ENCODE measurements at places on chromosomes 7 and 10.

DNA sequence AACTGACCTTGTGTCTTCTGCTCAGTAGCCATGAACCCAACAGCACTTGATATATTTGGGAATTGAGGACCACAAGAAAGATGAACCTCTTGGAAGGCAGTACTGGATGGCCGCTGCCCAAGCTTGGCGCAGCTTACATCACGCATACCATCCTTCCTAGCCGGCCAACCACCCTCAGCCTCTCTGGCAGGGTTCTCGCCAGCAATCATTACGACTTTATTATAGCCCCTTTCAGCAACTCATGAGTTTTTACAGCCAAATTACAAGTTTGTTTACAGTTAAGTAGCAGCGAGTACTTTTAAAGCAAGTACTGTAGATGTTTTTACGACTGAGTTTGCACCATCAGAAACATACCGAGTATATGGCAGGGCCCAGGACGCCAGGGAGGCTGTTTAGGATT, 769.1 kb downstream of the SUGCT start:
- DNase-seq, result no peak

GRCh38 chr7:158019726-158020705, 567.6 kb downstream of the PTPRN2 start:
- DNase-seq, result no peak

- DNase-seq, result no peak
Measured at GRCh38 chr10:14025283-14026189, 305.2 kb downstream of the FRMD4A start.

DNA sequence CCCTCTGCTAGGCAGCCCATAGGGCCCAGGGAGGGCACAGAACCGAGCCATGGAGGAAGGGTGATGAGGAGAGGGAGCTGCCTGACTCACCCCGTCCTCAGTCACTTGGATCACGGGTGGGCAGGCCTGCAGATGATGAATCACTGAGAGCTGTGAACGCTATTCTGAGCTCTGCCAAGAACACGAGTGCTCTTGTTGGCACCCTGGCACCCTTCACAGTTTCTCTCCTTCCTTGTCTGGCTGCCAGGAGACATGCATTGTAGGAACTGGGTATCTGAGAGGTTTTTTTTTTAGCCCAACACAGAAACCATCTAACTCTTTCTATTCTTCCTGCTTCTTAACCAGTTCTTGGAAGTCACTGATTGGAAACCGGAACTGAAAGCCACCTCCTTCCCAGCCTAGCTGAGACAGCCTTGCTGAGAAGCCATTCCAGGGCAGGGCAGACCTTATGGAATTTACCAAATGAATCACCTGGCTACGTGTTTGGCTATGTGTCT, 82.1 kb downstream of the SLC37A3 start:
- DNase-seq, result no peak

DNA sequence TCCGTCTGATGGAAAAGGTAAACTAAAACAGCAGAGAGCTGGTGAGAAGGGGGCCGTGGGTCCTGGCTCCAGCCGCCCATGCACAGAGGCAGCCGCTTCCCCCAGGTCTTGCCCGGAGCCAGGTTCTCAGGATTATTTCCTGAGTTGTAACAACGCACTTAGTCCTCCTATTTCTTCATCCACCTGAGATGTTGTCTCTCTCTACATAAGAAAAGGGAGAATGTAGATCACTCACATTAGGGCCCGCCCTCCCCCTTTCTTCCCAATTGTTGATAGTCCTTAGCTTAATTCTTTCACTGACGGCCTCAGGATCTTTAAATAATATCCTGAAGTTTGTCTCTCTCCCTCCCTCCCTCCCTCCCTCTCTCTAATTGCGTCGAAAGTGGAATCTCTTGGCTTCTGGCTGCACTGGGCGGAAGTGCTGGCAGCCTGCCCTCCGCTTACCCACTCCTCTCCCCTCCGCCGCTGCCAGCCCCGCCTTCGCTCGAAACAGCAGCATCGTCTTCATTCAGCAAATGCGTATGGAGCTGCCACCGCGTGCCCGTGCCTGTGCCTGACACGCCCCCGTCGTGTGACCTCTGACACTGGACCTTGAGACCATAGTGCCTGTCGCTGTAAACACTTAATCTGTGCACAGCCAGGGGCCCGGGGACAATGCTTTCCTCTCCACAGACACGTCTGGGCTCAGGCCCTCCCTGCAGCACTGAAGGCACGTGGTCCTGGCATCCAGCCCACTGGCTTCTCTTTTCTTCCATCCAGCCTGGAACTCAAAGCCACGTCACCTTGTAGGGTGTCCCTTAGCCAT, 174.5 kb upstream of the PPP2R2D start:
- DNase-seq, result no peak

- no peak for DNase-seq
Measured at GRCh38 chr10:7260412-7260900, 150.4 kb downstream of the SFMBT2 start.

- no peak for DNase-seq
Measured at GRCh38 chr10:78449554-78449953, 415.9 kb downstream of the RPS24 start.

- DNase-seq, result no peak
Measured at GRCh38 chr10:126732868-126733267, 62.4 kb upstream of the C10orf90 start.

GRCh38 chr10:5573968-5574641, 49.3 kb downstream of the CALML3 start:
- DNase-seq, result no peak

DNA sequence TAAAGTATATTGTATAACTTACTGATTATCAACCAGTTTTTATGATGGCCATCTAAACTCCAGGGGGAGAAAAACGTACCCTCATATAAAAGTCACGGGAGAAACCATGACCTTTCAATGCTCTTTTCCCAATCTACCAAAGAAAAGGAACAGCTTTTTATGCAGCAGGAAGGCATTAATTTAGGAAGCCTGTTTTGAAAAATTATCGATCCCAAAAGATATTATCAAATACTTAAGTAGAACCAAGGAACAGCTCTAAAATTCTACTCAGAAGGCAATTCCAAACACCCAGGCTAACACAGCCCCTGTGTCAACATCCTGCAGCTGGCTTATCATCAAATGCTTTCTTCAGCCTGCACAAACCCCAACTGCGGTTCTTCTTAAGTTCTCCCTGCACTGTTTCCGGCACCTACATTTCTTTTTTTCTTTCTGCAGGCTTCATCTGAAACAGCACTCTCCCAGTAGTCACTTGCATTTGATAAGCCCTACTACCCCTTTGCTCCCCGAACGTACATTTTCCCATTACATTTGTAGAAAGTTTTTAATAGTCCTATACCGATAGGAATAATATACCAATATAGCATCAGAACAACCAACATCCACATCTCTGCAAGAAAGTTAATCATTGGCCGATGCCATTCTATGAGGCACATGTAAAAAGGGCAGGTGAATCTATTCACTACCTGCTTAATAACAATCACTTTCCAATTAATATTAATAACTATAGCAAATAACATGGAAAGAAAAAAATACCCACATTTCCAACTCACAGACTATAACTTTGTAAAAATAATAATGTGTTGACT, 47.9 kb downstream of the PIP4K2A start:
- DNase-seq, result no peak

DNA sequence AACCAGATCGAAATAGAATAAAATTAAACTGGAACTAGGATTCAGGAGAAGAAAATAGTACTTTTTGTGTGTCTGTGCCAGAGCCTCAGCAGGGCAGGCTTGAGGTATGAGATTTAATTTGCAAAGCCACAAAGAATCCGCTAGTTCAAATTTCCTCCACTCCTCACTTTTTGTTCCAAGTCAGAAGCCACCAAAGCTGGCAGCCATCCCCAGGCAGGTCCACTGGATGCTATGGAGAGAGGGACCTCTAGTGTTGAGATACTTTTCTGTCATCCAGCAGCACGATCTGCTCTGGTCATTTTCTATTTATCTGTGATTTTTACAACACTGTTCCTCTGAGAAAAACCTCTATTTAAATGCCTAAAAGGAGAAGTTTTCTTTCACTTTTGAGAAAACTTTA, 147.9 kb upstream of the FRMD4A start:
- DNase-seq, result no peak

GRCh38 chr7:87328281-87328680, 17.2 kb upstream of the CROT start:
- DNase-seq, result no peak

DNA sequence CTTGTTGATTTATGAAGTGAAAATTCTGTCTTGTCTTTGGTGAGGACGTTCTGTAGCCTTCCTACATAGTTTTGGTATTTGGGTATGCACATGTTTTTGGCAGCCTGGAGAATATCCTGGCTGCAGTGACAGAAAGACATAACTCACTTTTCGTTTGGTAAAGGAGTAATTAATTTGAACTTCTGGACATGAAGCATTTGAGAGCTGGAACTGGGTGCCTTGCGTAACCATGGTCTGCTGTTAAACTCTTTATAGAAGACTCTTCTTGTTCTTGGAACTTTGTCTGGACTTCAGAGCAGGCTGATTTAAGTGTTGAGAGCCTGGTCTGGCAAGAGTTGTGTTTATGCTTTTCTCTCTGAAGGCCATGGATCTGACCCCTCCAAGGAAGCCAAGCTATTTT, 231.3 kb downstream of the LRMDA start:
- DNase-seq, result no peak

DNA sequence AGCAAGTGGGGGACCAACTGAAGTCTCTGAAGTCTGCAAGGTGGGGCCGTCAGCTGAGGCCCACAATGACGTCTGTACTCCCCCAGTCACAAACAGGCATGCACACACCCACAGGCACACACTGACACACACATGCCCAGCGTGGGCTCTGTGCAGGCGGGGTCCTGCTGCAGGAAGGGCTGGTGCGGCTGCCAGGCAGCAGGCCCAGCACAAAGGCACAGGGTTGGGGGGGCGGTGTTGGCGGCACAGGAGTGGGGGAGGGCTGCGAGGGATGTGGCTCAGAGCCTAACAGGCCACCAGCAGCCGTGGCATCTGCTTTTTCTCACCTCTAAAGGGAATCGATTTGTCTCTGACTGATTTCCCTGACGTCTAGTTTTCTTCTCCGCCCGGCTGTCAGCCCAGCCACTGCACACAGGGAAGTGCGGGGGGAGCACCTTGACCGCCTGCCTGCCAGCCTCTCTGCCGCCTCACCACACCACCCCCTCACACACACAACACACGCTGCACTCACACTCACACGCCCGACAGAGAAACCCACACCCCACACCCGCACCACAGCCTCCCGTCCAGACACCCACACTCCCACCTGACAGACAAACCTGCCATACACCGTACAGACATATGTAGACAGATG, 43.5 kb upstream of the ZMIZ1 start:
- DNase-seq, result no peak

- DNase-seq, result no peak
Measured at GRCh38 chr7:105198223-105198622, 184.2 kb downstream of the KMT2E start.

DNA sequence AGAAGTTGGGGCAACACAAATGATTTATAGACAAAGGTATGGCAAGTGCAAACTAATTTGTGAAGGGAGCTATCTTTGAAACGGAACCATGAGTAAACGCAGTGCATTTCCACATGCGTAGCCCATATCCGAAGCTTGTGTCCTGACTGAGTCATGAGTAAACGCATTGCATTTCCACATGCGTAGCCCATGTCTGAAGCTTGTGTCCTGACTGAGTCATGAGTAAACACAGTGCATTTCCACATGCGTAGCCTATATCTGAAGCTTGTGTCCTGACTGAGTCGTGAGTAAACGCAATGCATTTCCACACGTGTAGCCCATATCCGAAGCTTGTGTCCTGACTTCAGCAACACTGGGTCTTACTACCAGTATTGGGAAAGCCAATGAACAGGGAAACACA, 95.0 kb downstream of the CELF2 start:
- DNase-seq, result no peak

- DNase-seq, result no peak
Measured at GRCh38 chr7:43735802-43736603, 6.7 kb upstream of the COA1 start.

- DNase-seq, result no peak
Measured at GRCh38 chr10:88892222-88892967, 12.3 kb downstream of the STAMBPL1 start.

GRCh38 chr7:130277763-130278643, 11.3 kb downstream of the CPA2 start:
- DNase-seq, result no peak

DNA sequence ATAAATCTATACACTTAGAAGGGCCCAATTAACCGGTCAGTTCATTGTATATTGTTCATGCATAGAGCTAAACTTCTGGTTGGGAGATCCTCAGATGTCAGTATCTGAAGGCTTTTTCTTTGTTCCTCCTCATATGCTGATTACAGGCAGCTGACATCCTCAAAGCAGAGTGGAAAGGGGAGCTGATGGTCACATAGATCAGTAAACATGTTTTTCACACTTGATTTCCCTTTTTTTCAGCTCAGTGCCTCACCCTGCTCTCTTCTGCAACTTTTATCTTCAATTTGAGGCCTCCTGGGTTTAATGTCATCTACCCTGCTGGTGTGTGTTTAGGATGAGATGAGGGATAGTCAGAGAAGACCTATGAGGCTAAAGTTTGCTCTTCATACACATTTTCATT, 297.9 kb upstream of the FZD1 start:
- no peak for DNase-seq

GRCh38 chr7:1698951-1699350, 28.9 kb downstream of the ELFN1 start:
- no peak for DNase-seq

GRCh38 chr10:93126483-93127052, 52.9 kb downstream of the CYP26A1 start:
- DNase-seq, result no peak

DNA sequence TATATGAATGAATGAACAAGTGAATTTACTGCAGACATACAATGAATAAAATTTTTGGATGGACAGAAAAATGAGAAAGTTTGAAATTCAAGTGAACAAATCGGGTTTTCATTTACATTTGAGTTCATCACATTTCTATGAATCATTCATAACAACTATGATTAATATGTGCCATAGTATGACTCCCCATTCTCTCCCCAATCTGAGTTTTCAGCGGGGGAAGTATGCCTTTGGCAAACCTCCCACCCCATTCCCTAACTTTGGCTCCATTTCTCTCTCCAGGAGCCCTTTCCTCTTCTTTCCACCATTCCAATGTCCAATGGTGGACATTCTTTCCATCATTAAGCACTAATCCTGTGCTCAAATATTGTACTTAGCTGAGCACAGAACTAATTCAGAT, 96.8 kb upstream of the LSM8 start:
- no peak for DNase-seq

GRCh38 chr7:4255336-4255735, 426.8 kb upstream of the FOXK1 start:
- no peak for DNase-seq

GRCh38 chr10:15459218-15459617, 88.1 kb upstream of the FAM171A1 start:
- DNase-seq, result no peak

- DNase-seq, result no peak
Measured at GRCh38 chr7:39071116-39071515, 93.4 kb downstream of the POU6F2 start.

DNA sequence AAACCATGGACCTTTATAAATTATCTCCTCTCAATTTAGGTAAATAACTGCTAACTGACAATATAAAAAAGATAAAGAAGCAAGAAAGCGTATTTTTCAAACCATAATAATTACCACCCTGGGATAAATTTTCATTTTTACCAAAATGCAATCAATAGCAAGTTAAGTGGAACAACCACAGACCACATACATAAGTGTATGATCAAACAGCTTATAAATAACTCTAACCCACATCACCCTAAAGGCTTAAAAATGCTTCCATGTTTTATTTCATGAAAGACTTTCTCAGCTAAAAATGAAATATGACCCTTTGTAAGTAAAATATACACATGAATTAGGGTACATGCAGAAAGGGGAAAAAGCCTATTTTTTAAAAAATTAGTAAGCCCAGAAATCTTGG, 156.5 kb downstream of the SGMS1 start:
- no peak for DNase-seq

All from stimulated activated CD4-positive, alpha-beta T cell treated with anti-CD3 and anti-CD28 coated beads, Interleukin-15, amount 100 ng/mL, for 1 hour (primary cell).